Activated T-helper 2 cell treated with anti-CD3 and anti-CD28 coated beads, Interferon-gamma antibody, Interleukin-2, Interleukin-4, amounts not matched to agents 10 μg/mL and 5 μg/mL and 100 μg/mL, durations not matched to agents 14 hours and 24 hours and 36 hours (primary cell): ENCODE measurements at places on chromosomes 11 and 22.

GRCh38 chr11:78313181-78313795 lies 104.3 kb downstream of the GAB2 start:
- no peak for DNase-seq

- no peak for DNase-seq
Observed at GRCh38 chr11:14248580-14248981, 110.4 kb downstream of the RRAS2 start.

DNA sequence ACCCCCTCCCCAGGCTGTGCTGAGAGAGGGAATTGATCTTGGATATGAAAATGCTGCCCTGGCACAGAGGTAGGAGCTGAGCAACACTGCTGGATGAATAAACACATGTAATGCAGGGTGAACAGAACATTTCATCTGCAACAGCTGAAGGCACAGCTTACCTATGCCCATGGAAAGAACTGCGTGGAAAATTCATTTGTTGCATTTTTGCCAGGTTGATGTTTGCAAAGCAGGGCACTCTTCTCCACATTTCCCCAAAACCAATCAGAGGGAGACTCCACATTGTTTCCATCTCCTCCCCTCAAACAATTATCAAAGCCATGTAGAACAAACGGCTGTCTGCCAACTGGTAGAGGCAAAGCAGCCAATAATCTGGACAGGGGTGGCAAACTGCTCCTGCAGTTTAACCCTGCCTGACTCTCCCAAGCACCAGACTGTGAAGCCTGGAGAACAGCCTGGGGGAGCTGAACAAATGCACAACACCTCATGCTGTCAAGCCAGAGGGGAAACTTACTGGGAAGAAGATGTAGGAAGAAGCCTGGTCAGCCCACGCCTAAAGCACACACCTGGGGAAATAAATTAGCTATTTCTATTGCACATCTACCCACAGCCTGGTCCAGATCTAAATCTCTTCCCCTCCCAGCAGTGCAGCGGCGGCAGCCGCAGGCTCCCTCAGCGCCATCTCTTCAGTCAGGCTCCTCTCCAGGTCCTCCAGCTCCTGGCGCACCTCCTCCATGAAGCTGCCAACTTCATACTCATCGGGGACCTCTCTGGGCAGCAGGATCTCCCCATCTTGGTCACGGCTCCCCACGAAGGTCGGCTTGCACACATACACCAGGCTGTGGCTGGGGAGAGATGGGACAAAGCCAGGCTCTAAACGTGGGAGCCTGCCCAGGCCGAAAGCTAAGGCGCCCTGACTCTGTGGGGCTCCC lies 44.3 kb downstream of the DKK3 start:
- DNase-seq = no peak

DNA sequence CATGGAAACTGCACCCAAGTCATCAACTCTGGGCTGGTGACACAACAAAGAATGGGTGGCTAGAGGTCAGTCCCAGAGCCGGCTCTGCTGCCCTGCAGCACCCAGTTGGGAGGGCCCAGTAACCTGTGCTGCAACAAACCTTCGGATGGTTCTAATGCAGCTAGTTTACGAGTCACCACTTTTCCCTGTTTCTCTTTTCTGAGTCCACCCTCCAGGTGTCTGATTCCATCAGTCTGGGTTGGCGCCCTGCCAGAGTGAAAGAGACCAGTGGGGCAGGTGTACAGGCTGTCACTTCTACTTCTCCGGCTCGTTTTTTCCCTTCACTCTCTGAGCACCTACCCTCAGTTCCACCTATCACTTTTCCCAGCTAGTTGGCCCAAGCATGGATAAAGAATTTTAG lies 572.9 kb downstream of the NTM start:
- DNase-seq = no peak

- DNase-seq = no peak
Observed at GRCh38 chr11:11416502-11416901, 63.5 kb upstream of the CSNK2A3 start.

- no peak for DNase-seq
Observed at GRCh38 chr11:85685125-85685819, 723 bp downstream of the CCDC89 start.

GRCh38 chr11:46800177-46800576 lies 45.9 kb downstream of the CKAP5 start:
- DNase-seq = no peak

GRCh38 chr11:80282643-80283042 lies 841.8 kb upstream of the TENM4 start:
- DNase-seq = no peak

DNA sequence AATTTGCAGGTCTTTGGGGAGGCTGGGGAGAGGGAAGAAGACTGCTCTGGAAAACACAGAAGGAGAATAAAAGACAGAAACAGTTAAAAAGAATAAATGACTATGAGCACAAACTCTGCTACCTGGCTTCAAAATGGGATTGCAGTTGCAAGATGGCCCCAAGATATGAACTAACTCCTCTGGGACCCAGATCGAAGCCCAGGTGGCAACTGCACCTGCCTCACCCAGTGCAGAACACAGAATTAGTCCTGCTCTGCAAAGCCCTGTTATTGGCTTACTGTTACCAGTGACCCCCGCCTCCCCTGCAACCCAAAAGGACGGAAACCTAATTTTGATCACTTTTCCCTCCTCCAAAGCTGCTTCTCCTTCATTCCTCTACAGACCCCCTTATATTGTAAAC lies 35.9 kb upstream of the POU2AF1 start:
- DNase-seq = no peak

DNA sequence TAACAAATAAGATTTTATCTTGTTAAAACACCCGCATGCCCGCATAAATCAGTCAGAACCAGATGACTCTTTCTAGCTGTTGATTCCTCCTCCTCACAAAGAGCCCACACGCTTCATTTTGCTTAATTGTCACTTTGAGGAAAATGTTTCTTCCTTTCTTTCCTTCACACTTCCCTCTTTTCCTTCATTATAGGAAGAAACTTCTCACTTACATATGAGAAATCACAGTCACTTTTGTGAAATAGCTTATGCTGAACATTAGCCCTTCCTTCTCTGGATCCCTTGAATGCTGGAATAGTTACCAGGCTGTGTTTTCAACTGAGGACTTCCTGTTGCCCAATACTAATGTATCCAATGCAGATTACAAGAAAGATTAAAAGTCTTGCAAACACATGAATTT lies 5.8 kb downstream of the MS4A6E start:
- DNase-seq = no peak

- no peak for DNase-seq
Observed at GRCh38 chr11:11987503-11988022, 20.9 kb downstream of the DKK3 start.
